MCF 10A (cell line): ENCODE measurements at places on chromosomes 12 and 14.

GRCh38 chr12:10454531-10454930 lies 1.4 kb upstream of the KLRC1 start:
- DNase-seq = no peak

- no peak for DNase-seq
Measured at GRCh38 chr12:41903014-41903708, 241.5 kb downstream of the GXYLT1 start.

- peak; percentile 50 for DNase-seq
Measured at GRCh38 chr12:91722072-91722471, 423.6 kb downstream of the BTG1 start.

GRCh38 chr12:21638054-21638891 lies 19.4 kb downstream of the LDHB start:
- no peak for DNase-seq

GRCh38 chr12:32462908-32463307 lies 63.5 kb downstream of the FGD4 start:
- DNase-seq = no peak

DNA sequence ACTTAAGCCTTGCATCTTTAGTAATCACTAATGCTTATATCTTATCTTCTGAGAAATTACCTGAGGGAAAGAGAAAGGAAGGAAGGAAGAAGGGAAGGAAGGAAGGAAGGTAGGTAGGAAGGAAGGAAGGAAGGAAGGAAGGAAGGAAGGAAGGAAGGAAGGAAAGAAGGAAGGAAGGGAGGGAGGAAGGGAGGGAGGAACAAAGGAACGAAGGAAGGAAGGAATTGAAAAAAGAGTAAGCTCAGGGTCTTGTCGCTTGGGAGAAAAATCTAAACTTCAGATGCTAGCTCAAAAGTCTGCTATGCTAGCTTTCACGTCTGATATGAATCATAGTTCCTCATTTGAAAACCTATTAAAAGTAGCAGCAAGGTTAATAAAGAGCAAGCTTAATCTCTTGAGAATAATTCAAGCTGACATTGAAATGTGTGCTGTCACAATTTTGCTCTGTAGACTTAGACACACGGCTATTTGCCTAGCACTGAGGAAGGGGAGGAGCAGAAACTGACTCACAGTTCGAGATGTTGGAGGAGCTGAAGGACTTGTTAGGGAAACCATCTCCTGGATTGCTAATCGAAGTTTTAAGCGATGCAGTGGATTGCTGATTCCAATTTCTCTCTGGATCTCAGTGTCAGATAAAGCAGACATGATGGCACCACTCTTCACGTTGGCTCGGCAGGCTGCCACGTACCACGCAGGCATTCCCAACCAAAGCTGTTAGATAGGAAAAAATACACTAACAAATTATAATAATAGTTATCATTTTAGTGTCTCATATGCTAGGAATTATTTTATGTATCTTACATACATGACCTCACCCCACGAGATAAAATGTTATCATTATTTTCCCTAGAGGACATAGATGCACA lies 216.7 kb downstream of the ACSS3 start:
- DNase-seq = no peak

DNA sequence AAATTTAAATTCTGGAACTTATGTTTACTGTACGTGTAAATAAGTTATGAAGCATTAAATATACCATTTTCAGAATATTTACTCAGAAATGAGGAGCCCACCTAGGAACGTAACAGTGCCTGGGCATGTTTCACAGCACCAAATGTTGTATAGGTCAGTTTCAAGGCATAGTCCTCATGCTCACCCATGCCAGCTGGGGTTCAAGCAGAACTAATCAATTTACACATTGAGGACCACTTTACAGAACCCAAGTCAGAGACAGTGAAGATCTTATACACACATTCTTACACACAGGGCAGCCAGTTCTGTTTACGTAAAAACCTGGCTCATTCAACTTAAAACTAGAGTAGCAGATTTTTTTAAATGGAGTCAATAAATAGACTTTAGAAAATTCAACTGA lies 2.0 kb downstream of the KICS2 start:
- no peak for DNase-seq
